Activated CD4-positive, alpha-beta memory T cell treated with anti-CD3 and anti-CD28 coated beads for 36 hours (primary cell): ENCODE measurements at places on chromosomes 6 and 20. TPM values are rescaled to one million over a fixed set of nuclear protein-coding genes. Genes with fewer than 3 reads are reported as not detected.

GRCh38 chr6:34904990-34905613 is 16.0 kb downstream of the ANKS1A start:
- DNase-seq: no peak

Gene PAX1
- total RNA-seq: not detected

DNA sequence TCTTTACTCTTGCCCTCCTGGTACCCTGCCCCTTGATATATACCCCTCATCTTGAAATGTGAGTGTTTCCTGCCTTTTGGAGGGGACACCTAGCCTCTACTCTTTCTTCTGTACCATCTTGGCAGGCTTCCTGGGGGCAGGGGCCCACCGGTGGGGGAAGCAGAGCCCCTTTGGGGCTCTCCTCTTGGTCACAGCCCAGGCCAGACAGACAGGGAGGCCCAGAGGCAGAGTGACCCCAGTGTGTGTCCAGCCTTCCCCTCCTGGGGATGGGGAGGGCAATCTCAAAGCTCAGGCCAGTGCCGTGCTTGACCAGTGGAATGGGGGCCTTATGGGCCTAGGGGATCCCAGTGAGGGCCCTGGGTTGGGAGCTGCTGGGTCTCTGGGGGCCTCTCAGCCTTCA is 3.6 kb downstream of the ADAM33 start:
- DNase-seq: no peak

DNA sequence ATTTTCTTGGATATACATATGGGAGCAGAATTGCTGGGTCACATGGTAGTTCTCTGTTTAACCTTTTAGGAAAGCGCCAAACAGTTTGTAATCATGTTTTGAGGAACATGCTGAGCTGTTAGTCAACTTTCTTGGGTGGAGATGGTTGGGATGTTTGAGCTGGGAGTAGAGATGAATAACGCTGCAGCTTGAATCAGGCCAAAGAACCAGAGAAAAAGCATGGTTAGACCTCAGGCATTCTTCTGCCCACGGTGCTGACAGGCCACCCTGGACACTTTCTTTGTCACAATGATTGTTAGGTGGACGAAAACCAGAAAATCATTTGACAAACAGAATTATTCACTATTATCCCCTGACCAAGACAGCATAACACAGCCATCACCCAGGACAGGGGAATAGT is 66.8 kb downstream of the PRDM1 start:
- DNase-seq: no peak

- no peak for DNase-seq
Measured at GRCh38 chr6:66623050-66623449, 916.0 kb upstream of the EYS start.

GRCh38 chr6:12336121-12336971 is 46.2 kb downstream of the EDN1 start:
- no peak for DNase-seq

- no peak for DNase-seq
Measured at GRCh38 chr6:71510057-71510713, 221.6 kb downstream of the OGFRL1 start.

Gene TCP11
- total RNA-seq: not detected

DNA sequence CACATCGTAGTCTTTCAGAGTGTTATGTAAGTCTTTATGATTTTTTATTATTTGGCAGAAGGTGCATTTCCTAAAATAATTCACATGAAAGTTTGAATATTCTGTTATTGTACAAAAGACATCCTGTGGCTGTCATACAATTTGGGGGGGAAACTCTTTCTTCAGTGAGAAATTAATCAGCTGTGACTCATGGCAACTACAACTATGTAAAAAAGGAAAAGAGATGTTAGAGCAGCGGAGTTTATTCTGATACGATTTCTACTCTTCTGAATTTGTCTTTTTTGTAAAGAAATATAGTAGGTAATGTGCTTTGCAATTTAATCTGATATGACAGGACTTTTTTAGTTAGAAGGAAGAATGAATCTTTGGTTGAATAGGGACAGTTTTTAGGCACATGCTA is 14.2 kb downstream of the COL19A1 start:
- DNase-seq: no peak

DNA sequence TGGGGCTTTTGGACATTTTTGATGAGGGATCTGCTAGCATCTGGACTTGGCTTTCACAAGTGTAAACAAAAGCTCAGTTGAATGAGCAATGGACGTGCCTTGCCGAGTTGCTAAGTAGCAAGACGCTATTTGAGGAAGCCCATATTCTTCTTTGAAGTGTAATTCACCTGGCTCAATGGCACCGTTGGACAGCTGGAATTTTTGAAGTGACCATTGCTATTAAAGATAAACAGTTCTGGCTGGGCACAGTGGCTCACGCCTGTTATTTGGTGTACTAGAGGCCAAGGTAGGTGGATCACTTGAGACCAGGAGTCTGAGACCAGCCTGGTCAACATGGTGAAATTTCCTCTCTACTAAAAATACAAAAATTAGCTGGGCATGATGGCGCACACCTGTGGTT is 88.8 kb upstream of the SOX4 start:
- DNase-seq: no peak

GRCh38 chr6:24936641-24937317 is 1.0 kb upstream of the RIPOR2 start:
- DNase-seq: peak; percentile 77

DNA sequence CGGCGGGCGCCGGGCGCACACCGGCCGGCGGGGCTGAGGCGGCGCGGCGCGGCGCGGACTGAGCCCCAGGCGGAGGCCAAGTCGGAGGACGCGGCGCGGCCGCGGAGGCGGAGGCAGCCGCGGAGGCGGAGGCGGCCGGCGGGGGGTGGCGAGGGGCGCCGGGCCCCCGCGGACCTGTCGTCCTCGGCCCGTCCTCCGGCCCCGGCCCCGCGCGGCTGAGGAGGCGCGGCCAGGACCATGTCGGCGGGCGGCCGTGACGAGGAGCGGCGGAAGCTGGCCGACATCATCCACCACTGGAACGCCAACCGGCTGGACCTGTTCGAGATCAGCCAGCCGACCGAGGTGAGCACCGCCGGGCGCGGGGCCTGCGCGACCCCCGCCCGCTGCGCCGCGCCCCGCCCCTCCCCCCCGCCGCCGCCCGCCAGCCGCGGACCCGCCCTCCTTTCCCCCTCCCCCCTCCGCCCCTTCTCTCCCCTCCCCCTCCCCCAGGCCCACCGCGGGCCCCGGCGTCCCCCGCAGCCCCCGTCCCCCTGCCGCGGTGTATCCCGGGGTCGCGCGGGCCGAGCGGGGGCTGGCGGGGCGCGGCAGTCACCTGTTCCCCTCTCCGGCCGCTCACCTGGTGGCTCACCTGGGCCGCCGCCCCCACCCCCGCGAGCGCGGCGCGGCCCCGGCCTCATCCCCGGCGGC is at the start of gene AFDN:
TSS of gene AFDN (plus strand) at position 16 of the 687 bp plus-strand sequence. CDS start at position 238, 222 bp downstream.
- DNase-seq: peak; percentile 25

- no peak for DNase-seq
Measured at GRCh38 chr20:63878899-63879663, 14.0 kb downstream of the TPD52L2 start.

Gene RAET1E
- not detected for total RNA-seq

Gene SEC23B
- 97.1 TPM for total RNA-seq

Gene CFB
- total RNA-seq: 0.82 TPM

GRCh38 chr20:53899351-53900167 is 170.8 kb downstream of the BCAS1 start:
- peak; percentile 92 for DNase-seq

Gene ELOVL4
- 1.3 TPM for total RNA-seq

GRCh38 chr20:54067606-54068174 is 2.7 kb downstream of the BCAS1 start:
- peak; percentile 12 for DNase-seq
